Kidney epithelial cell (primary cell): ENCODE measurements at places on chromosomes 1 and 21.
A peak's percentile ranks its signal among the peaks of the same experiment; 100 is the strongest.

DNA sequence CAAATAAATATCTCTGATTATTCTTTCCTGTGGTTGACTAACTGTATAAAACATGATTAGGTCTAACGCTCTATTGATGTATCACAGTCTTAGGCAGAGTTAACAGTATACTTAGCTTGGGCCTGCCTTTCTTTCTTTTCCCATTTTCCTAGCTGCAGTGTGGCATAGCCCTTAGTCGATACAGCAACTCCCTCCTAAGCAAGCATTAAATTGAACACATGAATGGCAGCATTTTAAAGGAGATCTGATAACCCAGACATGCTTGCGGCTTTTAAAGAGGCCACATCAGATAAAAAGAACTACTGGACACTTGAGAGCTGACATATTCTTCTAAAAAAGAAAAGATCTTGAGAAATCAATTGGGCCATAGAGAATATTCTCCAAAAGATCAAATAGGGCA lies 312.0 kb upstream of the TMPRSS15 start:
- no peak for DNase-seq

DNA sequence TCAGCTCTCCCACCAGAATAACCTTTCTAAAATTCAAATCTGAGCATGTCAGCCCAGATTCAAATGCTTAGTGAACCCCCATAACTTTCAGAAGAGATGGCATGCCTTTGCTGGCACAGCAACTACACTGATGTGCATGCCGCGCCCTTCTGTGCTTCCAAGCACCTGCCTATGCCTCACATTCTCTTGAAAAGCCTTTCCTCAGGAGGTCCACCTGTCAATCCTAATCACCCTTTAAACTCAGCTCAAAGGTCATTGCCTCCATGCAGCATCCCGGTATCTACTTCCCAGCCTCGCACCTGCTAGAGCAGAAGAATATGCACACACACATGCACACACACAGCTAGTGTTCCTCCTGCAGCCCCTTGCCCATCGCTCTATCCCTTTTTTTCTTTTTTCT lies 5.2 kb upstream of the S100A2 start:
- no peak for DNase-seq

- peak; percentile 19 for DNase-seq
These were observed 128.1 kb upstream of the VAMP3 start for GRCh38 chr1:7642781-7643529.

DNA sequence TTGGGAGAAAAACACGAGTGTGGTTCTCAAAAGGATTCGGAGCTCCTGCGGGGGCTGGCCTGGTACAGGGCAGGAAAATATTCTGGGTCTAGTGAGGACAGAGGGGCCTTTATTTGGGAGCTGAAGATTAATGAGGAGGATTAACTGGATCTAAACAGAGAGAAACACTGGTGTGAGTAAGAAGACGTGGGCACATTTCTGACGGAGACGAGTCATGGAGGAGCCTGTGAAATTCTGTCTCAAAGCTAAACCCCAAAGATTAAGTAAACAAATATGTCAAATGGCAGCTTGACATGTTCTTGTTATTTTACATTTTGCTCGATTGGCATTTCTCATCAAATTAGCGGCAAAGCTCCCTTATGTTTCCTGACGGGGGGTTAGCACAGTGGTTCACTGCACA lies 12.8 kb downstream of the PROK1 start:
- no peak for DNase-seq

DNA sequence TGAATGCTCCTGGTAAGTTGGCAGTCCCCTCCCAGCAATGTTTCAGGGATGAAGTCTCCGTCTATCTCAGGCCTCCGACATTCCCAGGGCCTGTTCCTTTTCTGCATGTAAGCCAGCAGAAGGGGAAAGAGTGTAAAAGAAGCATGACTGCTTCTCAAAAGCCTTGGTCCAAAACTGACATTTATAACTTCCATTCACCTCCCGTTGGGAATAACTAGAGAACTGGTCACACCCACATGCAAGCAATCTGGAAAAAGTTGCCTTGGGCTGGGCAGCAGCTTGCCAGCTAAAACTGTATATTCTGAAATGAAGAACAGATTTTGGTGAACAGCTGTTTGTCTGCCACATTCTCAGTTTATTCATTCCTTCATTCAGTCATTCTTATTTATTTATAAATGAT lies 24.2 kb upstream of the NPL start:
- DNase-seq, result no peak

DNA sequence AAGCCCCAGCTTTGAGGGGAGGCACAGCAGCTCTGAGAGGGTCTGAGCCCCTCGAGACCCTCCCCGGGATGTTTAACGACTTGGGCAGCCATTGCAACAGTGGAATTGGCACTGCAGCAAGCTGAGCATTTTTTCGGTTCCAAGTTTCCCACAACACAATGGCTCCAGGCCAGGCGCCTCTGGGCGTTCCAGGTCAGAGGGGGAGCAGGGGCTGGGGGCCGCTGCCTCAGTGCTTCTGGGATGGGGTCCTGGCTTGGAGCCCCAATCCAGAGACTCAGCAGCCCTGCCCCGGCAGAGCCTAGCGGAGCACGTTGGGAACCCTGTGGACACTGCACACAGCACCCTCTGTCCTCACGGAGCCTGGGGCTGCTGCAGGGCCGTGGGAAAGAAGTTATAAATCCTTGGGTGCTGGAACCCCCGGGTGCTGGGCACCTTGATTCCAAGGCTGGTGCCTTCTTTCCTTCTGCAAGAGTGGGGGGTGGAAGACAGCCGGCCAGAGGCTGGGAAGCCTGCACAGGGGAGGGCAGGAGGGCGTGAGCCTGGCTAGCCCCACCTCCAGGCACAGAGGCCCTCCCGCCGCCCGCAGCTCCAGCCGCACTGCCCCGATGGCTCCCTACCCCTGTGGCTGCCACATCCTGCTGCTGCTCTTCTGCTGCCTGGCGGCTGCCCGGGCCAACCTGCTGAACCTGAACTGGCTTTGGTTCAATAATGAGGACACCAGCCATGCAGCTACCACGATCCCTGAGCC lies 50.1 kb downstream of the COL18A1 start:
- DNase-seq, result no peak

DNA sequence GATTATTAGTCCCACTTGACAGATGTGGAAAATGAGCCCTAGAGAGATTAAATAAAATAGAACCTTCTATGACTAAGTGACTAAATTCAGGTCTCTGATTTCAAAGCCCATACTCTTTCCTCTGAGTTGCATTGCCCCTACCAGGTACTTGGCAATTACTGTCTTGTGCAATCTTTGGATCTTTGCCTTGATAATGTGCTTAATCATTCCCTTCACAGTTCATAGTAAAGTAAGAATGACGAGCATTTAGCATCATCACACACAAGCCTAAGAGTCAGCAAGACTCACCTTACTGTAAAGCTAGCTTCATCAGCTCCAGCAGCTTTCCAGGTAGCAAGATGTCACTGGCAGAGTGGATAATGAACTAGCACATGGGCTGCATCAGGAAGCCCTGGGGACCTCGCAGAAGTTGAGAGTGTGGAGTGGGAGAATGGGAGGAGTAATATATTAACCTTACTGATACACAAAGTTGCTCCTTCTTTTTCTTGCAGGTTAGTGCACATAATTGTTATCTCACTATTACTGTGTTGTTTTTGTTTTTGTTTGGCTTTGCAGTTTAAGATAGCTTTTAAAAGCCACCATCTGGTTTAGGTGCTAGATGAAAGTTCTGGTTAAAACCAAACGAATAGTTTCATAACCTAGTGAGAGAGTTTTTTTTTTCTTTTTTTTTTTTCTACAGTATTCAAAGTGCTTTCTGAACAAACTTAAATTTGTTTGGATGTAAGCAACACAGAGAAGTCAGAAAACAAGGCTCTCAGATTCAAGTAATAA lies 71.8 kb downstream of the PBX1 start:
- no peak for DNase-seq

DNA sequence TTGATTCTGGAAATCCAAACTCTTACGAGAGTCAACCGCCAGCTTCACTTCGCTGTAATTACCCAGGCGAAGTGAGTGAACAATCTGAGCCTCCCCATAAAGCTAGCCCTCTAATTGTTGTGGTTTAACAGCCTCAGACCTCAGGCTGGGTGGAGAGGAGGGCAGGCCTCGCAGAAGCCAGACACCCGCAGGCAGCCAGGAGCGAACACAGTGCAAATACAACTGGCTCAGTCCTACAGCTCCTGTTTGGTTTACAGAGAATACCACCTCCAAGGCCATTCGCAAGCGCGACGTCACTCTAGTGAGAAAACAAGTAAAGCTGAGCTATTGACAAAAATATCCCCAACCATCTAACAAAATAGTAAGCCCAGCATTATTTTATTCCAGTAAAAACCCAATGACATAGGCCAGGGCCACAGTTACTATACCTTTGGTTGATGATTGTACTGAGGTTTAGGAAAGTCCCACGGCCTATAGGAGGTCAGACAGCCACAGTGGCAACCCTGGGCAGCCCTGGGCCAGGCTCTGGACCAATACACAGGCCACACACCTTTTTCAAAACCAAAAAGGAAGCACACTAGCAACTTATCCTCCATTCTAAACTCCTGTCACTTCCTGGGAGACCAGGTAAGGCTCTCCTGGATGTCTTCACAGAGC lies 163.3 kb downstream of the ETS2 start:
- DNase-seq, result no peak

DNA sequence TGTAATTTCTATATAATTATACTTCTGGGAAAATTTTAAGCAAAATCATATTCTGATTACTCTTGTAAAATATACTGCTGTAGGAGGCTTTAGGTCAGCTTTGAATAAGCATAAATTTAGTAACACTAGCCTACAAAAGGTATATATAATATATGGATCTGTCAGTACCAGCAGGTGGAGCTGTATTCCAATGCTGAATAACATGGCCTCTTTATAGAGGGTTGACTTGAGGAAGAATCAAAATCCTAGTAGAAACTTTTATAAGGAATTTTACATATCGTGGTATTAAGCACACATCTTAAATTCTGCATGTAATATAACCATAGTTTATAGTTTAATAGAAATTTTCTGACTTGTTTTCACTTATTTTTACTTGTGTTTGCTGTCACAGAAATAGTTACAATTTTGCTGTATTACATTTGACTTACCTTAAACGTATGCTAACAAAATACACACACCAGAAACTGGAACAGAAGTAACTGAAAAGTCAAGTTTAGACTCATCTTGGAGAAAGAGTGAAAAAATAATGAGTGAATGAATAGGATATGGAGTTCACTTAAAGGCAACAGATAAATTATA lies 79.3 kb downstream of the HMCN1 start:
- DNase-seq, result no peak

- no peak for DNase-seq
These were observed 10.8 kb upstream of the MYOM3 start for GRCh38 chr1:24122776-24123175.
